D721Med (cell line): ENCODE measurements at places on chromosomes 5 and 9.

- no peak for DNase-seq
Measured at GRCh38 chr5:33367416-33367815, 73.3 kb upstream of the TARS1 start.

DNA sequence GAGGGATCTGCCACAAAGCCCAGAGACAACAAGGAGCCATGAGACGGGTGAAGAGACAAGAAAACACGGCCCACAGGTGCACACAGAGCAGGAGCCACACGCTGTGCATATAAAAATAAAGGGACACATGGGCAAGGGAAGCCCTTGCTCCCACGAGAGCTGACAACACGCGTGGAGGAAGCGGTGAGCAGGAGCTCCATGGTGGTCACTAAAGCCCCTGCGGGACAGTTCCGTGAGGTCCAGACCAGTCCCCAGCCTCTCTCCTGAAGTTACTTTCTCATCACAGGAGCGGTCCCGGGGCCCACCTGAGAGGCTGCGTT is 90.7 kb downstream of the CAMSAP1 start:
- no peak for DNase-seq

DNA sequence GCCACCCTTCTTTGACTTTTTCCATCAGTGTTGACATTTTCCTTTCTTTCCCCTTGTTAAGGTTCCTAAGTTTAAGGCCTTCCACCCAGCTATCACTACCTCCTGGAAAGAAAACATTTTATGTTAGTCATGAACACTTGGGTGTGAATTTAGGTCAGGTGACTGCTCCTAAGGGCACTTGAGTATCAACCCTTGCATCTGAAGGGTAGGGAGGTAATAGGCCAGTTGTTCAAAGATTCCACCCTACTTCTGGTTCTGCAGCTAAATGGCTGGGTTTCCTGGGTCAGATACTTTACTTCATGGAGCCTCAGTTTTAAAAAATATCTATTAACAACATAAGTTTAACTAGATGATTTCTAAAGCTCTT is 49.1 kb upstream of the OSMR start:
- DNase-seq, result no peak

GRCh38 chr5:127335381-127335780 is 44.8 kb downstream of the MEGF10 start:
- no peak for DNase-seq

GRCh38 chr5:94403483-94403882 is 214.9 kb downstream of the KIAA0825 start:
- no peak for DNase-seq

- DNase-seq, result no peak
Measured at GRCh38 chr5:4142842-4143241, 547.2 kb downstream of the IRX1 start.

DNA sequence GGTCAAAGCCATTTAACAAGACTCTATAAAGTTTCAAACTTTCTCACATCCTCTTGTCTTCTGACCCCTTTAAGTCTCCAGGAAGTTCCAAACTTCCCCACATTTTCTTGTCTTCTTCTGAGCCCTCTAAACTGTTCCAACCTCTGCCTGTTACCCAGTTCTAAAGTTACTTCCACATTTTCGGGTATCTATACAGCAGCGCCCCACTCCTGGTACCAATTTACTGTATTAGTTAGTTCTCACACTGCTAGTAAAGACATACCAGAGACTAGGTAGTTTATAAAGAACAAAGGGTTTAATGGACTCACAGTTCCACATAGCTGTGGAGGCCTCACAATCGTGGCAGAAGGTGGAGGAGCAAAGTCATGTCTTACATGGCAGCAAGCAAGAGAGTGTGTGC is 23.3 kb upstream of the PRLR start:
- DNase-seq, result no peak

DNA sequence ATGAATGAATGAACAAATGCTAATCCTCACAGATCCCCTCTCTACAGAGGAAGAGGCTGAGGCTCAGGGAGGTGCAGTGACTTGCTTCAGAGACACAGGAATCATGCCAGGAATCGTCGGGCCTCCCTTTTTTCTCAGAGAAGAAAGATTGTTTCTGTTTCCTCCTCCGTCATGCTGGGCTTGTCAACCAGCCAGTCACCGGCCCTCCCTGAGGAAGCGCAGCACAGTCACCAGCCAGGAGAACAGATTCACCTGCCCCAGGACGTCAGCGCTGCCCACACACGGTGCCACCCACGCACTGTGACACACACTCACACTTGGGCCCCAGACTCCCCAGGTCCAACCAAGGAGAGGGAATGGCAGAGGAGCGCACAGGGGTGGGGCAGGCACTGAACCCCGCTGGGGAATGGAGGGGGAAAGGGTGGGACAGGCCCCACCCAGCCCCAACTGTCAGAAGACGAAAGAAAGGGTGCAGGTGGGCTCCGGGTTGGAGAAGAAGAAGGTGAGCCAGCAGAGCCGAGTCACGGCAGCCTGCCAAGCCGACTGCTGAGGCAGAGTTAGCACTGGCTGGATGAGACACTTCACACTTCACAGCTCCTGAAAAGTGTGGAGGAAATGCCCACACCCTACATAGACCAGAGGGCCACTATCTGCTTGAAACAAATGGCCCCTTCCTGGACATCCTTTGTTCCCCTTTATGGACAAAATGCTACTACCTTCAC is 13.8 kb upstream of the ERGIC1 start:
- DNase-seq, result no peak

- DNase-seq, result no peak
Measured at GRCh38 chr9:133518706-133519449, 5.9 kb downstream of the MYMK start.

DNA sequence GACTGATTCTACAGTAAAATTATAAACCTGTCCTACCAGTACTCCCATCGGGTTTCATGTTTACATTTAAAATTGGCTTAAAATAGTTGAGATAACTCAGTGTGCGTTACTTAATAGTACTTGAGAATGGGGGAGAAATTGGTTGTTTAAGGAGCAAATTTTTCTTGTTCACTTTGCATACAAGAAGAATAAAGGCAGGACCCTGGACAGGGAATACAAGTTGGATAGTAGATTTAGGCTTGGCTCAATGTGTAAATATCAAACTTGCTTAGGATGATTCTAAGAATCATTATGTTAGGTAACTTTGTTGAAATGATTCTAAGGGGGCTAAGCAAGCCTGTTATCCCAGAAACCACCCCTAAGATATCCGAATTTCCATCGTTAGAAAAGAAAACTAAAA is 448.4 kb upstream of the TLE4 start:
- no peak for DNase-seq
